ENCODE measurements at places on chromosomes 3 and 15.

GRCh38 chr15:55319537-55320237, 665 bp downstream of the PIGB start:
- no peak for DNase-seq

DNA sequence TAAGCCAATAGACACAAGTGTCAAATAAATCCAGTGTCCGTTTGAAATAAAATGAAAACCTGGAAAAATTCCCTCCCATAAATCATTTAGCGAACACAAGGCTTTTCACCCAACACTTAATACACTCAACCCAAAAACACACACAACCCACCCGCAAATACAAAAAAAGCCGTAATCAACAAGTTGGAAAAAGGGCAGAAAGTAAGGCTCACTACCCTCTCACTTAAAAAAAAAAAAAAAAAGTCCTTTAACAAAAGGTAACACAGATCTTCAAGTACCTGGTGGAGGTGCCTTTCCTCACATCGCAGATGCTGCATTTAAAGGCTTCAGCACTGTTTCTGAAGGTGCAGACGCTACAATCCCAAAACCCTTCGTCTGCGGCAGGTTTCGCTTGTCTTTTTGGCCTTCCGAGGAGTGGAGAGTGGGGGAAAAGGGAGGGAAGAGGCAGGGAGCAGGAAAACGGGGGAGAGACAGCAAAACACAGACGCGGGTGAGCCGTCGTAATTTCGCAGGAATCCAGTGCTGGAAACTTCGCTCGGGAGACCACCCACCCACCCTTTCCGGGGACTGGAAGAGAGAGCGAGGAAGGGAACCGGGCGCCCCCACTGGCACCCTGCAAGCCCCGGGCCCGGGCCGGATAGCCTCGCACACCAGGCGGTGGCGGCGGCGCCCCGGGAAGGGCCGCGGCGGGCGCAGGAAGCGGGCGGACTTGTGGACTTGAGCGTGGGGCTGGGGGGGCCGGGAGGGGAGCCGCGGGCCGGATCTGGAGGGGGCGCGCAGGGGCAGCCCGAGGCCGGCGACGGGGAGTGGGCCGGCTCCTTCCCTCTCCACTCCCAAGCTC, 401.8 kb downstream of the SHQ1 start:
- DNase-seq: peak; percentile 22

DNA sequence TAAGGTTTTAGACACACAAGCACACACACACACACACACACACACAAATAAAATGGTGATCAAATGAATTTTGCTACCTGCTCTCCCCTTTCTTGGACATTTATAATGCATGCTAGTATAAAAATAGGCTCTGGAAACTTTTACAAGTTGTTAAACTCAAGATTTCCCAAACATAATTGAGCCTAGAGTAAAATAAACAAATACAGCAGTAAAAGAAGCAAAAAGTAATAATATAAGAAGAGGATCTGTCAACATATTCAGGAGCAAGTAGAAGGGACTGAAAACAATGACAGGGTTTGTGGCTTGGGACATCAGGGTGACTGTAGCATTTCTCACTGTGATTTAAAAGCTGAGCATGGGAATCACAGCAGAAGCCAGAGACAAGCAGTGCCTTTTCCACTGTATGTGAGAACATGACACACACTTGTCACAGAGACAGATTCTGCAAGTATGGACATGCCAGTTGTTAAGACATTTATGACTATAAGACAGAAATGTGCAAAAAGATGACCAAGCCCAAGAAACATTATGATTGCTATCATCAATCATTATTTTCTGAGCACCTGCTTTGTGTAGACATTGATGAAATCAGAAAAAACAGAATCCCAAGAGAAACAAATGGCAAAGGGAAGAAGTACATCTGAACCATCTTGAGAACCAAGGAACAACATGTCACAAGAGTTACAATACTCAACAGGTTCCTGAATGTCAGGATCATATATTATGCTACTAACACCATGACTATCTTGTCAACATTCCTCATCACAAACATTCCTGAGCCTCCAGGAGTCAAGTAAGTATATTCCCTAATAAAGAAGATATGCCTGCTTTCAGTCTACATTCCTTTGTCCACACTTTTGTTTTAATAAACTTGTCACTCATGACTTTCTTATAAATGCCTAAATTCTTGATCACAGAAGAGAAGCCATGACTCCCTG, 7.1 kb downstream of the THRB start:
- DNase-seq: no peak

GRCh38 chr3:58010562-58010961, 2.3 kb downstream of the FLNB start:
- no peak for DNase-seq

All from stimulated activated CD4-positive, alpha-beta T cell treated with anti-CD3 and anti-CD28 coated beads, TNF-alpha, amount 100 ng/mL, for 24 hours (primary cell).